ENCODE measurements at places on chromosomes 2 and 18.

GRCh38 chr2:55555977-55556376, 36.5 kb downstream of the CFAP36 start:
- no peak for DNase-seq

GRCh38 chr2:67876176-67876575, 186.6 kb downstream of the C1D start:
- DNase-seq = no peak

DNA sequence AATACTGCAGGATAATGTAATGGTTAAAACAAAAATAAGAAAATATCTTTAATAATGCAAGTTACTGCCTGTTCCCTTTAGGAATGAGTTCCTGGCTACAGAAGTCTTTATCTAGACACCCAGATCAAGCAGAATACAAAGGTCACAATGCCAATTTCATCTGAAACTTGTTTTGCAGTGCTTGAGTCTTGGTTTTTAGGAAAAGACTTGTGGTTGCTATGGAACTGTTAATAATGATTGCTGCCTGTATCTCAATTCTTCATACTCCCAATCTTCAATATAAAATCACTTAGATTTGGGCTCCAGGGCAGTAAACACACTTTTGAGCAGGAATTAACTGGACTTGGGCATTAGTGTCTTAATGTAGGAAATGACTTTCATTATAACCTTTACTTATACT, 14.2 kb downstream of the CAVIN2 start:
- no peak for DNase-seq

GRCh38 chr18:34659579-34660517, 50.2 kb upstream of the DTNA start:
- peak; percentile 66 for DNase-seq

DNA sequence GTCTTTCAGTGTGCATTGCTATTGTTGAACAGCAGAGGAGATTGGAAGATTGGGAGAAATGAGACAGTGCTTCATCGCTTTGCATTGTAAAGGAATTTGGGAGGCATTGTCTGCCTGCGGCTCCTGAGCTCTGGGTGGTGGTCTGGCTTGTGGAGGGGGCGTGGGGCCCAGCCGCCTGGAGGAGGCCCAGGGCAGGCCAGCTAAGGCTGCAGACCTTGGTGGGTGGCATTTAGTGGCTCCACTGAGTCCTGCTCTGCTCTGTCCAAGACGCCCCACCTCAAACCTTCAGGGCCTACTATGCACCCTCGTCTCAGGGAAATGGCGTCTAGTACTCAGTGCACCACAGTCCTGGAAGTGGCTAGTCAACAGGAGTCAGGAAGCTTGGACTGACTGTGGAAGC, 5.7 kb upstream of the HS1BP3 start:
- no peak for DNase-seq
